ENCODE measurements at places on chromosomes 6 and 20.

- DNase-seq = peak; percentile 11
These were observed 219.0 kb downstream of the ERMARD start for GRCh38 chr6:169970306-169970988.

GRCh38 chr6:54515013-54515412 lies 206.8 kb downstream of the TINAG start:
- DNase-seq = no peak

GRCh38 chr20:37327748-37328147 lies 18.2 kb upstream of the SRC start:
- no peak for DNase-seq

DNA sequence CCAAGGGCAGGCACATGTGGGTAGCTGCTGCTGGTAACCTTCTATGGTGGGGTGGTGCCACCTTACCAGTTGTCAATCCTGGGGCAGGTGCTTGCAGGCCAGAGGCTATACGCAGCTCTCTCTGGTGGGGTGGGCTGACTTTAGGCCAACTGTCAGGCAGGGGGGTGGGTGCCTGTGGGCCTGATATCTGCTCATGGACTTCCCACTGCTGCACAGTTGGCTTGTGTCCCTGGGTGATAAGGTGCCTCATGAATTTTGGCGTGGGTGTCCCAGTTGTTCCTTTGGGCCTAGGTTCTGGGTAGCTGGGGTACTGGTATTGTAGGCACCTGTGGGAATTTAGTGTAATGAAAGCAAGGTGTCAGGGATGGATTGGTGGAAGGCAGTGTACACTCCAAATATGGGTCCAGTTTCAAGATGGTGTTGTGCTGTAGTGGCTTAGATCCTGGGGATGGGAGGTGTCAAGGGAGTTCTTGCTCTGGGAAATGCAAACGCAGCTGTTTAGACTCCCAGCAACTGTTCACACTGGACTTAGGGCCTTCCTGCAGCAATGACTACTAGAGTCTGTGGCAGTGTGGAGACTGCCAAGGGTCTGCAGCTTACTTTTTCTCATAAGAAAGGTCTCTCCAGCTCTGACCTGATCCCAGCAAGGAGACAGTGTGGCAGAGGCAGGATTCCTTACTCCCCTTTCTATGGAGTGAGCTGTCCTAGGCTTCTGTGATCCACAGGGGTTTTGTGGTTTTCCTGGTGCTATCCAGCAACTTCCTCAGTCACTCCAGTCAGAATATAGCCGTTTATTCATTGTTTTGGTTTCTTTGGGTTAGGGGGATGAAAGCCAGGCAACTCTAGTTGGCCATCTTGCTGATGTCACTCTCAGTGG lies 128.2 kb downstream of the CRYBG1 start:
- no peak for DNase-seq

DNA sequence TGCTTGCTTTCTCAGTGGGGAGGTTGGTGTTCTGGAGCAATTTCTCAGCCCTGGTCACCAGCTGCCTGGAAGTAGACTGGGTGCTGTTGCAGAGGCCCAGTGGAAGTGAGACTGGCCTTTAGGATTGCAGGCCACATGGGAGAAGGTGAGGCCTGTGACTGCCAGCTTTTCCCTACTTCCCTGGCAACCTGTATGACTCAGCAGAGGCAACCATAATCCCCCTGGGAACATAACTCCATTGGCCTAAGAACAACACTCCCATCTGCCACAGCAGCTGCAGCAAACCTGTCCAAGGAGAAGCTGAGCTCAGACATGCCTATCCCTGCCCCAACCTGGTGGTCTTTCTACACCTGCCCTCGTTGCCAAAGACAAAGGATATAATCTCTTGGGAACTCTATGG lies 473.5 kb upstream of the SPTLC3 start:
- DNase-seq = no peak

- no peak for DNase-seq
These were observed 59.6 kb upstream of the TTPAL start for GRCh38 chr20:44415833-44416715.

- no peak for DNase-seq
These were observed 20.7 kb upstream of the PKHD1 start for GRCh38 chr6:52108128-52108527.

GRCh38 chr20:14922503-14923267 lies 585.3 kb upstream of the FLRT3 start:
- no peak for DNase-seq

GRCh38 chr20:58138395-58138794 lies 90.1 kb downstream of the ANKRD60 start:
- no peak for DNase-seq

DNA sequence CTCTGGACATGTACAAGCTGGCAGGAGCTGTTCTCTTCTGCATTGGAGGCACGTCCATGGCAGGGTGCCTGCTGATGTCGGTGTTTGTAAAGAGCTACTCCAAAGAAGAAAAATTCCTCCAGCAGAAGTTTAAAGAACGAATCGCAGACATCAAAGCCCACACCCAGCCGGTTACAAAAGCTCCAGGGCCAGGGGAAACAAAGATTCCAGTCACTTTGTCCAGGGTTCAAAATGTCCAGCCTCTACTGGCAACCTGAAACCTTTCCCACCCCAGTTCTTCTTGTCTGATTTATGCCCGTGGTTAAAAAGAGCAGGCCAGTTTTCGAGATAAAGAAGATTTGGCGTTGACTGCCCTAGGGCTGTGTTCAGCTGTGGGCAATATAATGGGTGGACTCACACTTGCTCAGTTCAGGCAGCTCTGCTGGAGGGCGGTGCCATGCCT lies 19.7 kb downstream of the NRSN1 start:
- DNase-seq = no peak

DNA sequence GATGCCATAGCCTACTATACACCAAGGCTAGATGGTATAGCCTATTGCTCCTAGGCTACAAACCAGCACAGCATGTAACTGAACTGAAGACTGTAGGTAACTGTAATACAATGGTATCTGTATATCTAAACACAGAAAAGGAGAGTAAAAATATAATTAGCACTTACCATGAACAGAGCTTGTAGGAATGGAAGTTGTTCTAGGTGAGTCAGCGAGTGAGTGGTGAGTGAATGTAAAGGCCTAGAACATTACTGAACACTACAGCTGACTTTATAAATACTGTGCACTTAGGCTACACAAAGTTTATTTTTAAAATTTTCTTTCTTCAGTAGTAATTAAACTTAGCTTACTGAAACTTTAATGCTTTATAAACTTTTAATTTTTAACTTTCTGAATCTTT lies 129.5 kb downstream of the BTBD9 start:
- no peak for DNase-seq

DNA sequence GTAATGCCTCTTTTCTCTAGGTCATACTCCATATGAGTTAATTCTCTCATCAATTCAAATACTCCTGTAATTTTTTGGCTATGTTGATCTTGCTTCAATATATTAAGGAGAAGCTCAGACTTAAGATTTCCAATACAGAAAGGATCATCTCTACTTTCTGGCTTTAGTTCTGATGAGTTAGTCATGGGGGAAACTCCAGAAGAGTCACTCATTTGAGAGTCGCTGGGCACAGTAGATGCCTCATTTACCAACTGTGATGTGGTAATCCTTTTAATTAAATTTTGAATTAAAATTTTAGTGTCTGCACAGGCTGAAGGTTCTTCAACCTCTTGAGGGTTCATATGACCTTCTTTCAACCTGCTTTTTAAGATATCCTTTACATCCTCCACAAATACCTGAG lies 38.5 kb downstream of the DST start:
- DNase-seq = no peak

- DNase-seq = no peak
These were observed 188.8 kb downstream of the DLL1 start for GRCh38 chr6:170102038-170102437.

DNA sequence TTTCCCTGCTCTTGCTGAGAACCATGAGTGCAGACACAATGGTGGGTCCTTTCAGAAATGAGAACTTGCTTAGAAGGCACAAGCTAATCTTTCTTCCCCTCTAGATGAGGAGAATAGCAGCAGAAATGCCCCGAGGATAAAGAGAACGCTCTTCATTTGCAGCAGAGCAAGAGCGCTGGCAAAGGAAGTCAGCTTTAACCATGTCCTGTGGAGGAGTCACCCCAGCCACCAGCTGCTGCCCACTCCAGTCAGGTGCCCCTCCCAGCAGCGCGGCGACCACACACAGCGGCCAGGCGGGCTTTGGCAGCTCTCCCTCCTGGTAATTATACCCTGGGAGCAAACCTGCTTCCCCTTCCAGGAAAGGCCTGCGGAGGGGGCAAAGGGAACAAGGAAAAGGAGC lies 42.4 kb upstream of the EMILIN3 start:
- no peak for DNase-seq

DNA sequence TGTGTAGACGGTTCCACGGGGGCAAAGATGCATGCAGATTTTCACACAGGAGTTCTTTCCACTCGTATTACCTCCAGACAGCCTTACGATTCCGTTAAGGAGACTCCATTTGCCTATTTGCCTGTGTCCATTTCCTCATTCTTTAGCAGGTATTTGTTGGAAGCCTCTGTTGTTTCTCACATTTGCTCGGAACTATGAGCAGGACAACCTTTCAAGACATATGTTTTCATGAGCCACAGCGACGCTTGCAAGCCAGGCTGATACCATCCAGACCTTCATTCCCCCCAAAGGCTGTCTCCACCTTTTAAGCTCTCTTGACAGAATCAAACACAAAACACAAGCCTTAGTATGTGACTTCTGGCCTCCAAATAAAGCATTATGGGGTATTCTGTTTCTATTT lies 57.6 kb upstream of the NEDD9 start:
- DNase-seq = no peak

DNA sequence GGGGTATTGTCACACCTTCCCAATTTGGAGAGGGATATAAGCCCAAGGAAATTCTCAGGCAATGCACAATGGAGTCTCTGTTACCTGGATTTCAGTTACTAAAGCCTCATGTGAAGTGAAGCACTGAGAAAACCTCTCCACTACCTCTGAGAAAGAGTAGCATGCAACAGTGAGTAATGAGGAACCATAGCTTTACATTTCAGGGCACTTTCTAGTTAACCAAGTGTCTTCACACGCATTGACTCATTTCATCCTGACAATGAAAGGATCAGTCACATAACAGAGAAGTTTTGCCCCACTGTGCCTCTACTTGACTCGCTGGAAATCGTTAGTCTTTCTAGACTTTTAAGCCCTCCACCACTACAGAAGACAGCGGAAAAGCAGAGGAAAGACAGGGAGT lies 86.2 kb upstream of the ARID1B start:
- DNase-seq = no peak

DNA sequence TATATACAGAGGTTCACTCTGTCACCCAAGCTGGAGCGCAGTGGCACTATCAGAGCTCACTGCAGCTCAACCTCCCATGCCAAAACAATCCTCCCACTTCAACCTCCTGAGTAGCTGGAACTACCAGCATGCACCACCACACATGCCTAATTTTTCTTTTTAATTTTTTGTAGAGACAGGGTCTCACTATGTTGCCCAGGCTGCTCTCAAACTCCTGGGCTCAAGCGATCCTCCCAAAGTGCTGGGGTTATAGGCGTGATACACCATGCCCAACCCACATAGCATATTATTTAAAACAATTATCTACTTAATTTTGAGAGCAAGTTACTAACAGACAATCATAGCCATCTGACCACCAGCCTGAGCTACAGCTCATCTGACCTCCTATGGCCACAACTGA lies 459.9 kb upstream of the JARID2 start:
- no peak for DNase-seq
